ENCODE measurements at places on chromosomes 1 and 21.

DNA sequence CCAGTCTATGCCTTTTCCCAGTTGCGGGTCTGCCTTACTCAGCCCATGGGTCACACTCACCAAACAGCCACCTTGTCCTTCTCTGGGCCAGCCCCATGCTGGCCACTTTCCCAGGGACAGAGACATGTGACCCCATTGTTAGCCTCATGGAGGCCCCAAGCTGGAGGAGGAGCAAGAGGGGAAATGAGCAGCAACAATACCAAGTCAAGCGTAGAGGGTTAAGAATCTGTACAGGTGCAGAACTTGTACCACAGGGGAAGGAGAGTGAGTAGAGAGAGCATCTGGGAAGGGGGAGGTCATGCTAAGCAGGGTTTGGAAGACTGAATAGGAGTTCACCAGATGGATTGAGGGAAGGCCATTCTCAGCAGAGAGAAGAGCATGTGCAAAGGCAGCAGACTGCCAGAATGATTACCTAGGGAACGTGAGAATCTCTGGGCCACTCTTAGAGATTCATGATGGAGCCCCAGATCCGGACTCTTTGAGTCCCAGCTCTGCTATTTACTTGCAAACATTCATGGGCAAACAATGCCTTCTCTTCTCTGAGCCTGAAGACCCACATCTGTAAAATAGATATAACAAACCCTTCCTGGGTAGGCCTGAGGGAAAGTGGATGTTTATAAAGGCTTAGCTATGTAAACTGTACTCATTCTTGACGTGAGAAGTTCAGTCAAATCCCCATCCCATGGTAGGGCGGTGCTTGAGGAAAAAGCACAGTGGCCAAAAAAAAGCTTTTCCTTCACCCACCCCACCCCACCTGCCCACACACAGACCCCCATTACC, 2.8 kb upstream of the SLC2A1 start:
- DNase-seq, result peak; percentile 54

GRCh38 chr1:236142253-236143103, at the start of gene GPR137B:
TSS of gene GPR137B (plus strand) at chr1:236142539. CDS start at chr1:236142623, 84 bp downstream.
- DNase-seq, result no peak

- no peak for DNase-seq
These were observed 423.6 kb downstream of the HLX start for GRCh38 chr1:221302810-221303209.

DNA sequence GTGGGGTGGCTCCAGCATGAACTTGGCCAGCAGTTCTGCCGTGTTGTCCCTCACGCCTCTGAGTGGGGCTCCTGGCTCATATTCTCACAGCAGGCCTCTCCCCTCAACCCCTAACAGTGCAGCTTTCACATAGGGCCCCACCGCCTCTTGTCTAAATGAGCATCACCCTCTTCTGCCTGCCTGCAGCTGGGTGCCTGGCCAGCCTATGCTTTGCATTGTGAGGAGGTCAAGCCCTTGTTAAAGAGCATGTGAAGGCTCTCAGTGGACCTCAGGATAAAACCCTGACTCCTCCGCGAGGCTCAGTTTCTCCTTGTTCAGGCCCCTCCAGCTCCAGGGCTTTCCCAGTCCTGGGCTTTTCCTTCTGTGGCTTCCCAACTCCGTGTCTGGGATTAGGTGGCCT, 34.8 kb downstream of the CRYAA start:
- no peak for DNase-seq

GRCh38 chr1:236024641-236025040, 40.2 kb downstream of the NID1 start:
- no peak for DNase-seq

GRCh38 chr21:45466330-45467220, 61.6 kb downstream of the COL18A1 start:
- DNase-seq, result no peak

DNA sequence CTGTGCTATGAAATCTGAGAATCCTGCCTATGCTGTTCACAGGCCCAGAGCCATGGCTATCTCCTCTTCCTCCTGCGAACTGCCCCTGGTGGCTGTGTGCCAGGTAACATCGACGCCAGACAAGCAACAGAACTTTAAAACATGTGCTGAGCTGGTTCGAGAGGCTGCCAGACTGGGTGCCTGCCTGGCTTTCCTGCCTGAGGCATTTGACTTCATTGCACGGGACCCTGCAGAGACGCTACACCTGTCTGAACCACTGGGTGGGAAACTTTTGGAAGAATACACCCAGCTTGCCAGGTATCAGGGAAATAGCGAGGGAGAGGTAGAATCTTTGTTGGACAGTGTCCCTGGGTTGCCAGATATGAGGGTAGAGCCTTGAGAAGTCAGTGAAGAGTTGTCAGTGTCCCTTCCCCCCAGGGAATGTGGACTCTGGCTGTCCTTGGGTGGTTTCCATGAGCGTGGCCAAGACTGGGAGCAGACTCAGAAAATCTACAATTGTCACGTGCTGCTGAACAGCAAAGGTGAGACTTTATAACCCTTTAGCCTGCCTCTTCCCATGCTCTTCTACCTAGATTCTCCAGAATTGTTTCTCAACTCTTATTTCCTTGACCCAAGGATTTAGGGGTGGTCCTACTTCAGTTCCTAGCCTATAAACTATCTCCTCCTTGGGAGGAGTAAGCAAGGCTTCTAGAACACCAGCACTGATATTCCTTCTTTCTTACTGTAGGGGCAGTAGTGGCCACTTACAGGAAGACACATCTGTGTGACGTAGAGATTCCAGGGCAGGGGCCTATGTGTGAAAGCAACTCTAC, 1.4 kb downstream of the NIT1 start:
- peak; percentile 79 for DNase-seq

GRCh38 chr1:226915672-226915995, 24.5 kb upstream of the COQ8A start:
- no peak for DNase-seq

- no peak for DNase-seq
These were observed 20.4 kb downstream of the WNT4 start for GRCh38 chr1:22122273-22123070.

DNA sequence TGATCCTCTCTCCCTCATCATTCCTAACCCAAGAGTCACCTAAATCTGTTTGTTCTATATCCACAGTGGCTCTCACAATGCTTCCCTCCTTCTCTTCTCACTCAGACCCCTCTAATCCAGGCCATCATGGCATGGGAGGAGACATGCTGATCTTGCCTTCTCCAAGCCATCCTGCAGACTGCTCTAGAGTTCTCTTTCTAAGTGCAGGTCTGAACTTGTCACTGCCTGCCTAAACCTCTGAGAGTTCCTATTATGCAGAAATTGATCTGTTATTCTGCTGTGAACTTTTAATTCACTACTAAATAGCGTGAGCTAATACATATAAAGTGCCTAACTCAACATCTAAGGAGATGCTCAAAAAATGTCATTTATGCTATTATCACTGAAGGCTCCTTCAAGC, 26.8 kb downstream of the LAMC2 start:
- no peak for DNase-seq

GRCh38 chr1:174572771-174573170, 125.0 kb downstream of the GPR52 start:
- no peak for DNase-seq

All from hematopoietic multipotent progenitor cell treated with erythropoietin and hydrocortisone succinate and interleukin-3 and kit ligand, for 15 days (in vitro differentiated cells).